Heart left ventricle (tissue), 16 donors: ENCODE measurements at places on chromosomes 12 and 14. TPM values are rescaled to one million over a fixed set of nuclear protein-coding genes. Genes with fewer than 3 reads are reported as not detected.

The DPPA3 gene
- not detected for total RNA-seq

The APPL2 gene
- 14.4 TPM for total RNA-seq

The FOXA1 gene
- not detected for total RNA-seq

The CS gene
- total RNA-seq: 851 TPM

The SERPINA9 gene
- not detected for total RNA-seq

The DAO gene
- not detected for total RNA-seq

The LRFN5 gene
- total RNA-seq: 0.91 TPM

The CAPS2 gene
- total RNA-seq: 12.8 TPM

GRCh38 chr12:18970603-18971002 lies 158.9 kb upstream of the PLEKHA5 start:
- no peak for DNase-seq

DNA sequence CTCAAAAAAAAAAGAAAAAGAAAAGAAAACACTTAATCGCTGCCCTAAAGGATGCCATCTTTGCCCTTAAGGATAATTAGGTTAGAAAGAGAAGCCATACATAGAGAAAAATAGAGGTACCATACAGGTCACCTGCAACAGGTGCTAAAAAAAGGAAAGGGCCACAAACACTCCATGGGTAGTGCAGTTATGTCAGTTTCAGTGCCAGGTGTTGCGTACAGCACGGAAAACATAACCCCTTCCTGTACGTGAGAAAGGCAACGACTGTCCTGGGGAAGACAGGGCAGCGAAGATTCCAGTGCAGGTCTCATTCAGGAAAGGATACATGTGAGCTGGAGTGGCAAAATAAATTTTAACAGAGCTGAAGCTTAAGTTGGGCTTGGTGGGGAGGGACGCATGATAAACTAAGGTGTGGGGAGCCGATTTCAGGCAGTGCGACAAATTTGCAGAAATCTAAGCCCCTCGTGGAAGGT lies 553 bp upstream of the DAZAP2 start:
- no peak for DNase-seq

- no peak for DNase-seq
Observed at GRCh38 chr12:110907583-110907982, 12.8 kb downstream of the MYL2 start.

DNA sequence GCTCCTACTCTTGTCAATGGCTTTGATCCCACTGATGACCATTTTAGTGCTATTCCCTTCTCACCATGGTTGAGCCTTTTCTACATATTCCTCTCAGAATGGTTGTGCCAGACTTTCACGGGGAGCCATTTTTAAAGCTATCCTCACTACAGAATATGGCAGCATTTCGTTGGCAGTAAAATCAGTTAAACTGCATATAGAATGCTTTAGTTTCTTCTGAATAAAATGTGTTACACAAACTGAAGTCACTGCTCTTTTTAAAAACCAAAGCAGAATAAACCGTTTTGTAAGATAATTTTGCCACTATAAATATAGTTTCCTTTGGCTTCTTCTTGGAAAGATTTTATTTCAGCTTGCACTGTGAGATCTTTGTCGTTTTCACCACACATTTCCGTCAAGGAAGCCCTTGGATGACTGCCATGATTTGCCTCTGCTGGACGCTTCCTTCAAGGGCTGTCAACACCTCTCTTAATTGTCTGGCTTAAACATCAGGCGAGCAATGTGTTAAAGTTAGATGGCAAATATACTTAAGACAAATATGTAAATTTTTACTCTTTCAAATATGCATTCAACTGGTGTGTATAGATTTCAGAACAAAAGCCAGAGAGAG lies 624.2 kb downstream of the DIO2 start:
- DNase-seq: no peak

DNA sequence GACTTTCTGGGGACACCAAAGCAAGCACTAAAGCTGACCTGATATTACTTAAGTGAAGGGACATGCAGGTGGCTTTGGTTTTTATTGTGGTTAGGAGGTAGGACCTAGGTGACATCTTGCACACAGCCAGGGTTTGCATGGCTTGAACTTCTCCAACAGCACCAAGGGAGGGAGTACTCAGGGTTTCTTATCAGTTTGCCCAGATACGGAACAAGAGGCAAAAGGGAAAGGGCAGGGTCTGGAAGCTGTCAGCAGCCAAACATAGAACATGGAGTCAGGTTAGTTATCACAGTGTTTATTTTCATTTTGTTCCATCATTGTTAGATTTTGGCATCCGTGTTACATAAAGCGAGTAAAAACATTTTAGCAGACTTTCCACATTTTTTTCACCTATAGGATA lies 186.3 kb upstream of the CLEC14A start:
- no peak for DNase-seq

DNA sequence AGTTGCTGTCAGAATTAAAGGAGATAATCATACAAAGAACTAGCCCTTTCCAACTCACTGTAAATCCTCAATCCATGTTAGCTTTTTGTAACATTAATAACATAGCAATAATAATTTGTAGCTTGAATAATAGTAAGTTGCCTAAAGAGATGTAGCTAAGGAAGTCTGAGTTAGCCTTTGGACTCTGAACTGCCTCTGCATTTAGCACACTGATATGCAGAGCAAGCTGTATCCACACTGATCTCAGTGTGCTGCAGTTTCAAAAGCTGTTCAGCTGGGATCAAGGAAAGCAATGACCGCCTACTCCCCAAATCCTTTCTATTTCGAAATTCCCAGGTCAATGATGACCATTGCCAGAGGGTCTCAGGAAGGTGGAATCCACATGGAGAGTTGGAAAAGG lies 99.3 kb upstream of the IFNG-AS1 start:
- DNase-seq: no peak

- no peak for DNase-seq
Observed at GRCh38 chr14:105498430-105499255, 7.6 kb downstream of the TEDC1 start.

DNA sequence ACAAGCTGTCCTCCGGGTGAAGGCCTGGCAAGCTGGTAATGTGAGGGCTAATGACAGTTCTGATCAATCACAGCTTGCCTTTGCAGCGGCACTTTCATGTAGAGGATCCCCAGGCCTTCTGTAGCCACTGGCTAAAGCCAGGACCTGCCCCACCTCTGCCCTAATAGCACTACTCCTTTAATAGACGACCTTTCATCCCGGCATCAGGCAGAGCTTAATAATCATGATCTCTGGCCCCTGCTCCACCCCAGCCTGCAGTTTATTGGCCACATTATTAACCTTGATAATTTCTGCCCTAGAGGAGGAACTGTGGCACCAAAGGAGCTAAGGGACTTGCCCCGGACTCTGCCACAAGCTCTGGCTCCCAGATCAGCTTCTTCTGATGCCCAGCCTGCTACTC lies 142.3 kb upstream of the TBX3 start:
- DNase-seq: no peak

DNA sequence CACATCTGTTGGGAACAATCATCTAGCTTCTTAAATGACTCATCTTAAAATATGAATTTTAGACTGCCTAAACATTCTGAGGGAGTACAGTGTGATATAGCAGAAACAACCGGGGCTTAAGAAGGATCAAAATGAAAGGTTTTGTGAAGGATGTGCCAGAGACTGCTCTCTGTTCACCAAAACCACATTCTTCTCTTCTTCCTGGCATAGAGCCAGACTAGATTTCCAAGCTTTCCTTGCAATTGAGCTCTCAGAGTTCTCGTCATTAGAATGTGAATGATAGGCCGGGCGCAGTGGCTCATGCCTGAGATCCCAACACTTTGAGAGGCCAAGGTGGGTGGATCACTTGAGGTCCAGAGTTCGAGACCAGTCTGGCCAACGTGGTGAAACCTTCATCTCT lies 94.5 kb downstream of the LRRIQ1 start:
- no peak for DNase-seq

GRCh38 chr12:50415899-50416479 lies 15.3 kb downstream of the LARP4 start:
- no peak for DNase-seq

- DNase-seq: no peak
Observed at GRCh38 chr12:6080149-6081045, 44.1 kb downstream of the VWF start.

DNA sequence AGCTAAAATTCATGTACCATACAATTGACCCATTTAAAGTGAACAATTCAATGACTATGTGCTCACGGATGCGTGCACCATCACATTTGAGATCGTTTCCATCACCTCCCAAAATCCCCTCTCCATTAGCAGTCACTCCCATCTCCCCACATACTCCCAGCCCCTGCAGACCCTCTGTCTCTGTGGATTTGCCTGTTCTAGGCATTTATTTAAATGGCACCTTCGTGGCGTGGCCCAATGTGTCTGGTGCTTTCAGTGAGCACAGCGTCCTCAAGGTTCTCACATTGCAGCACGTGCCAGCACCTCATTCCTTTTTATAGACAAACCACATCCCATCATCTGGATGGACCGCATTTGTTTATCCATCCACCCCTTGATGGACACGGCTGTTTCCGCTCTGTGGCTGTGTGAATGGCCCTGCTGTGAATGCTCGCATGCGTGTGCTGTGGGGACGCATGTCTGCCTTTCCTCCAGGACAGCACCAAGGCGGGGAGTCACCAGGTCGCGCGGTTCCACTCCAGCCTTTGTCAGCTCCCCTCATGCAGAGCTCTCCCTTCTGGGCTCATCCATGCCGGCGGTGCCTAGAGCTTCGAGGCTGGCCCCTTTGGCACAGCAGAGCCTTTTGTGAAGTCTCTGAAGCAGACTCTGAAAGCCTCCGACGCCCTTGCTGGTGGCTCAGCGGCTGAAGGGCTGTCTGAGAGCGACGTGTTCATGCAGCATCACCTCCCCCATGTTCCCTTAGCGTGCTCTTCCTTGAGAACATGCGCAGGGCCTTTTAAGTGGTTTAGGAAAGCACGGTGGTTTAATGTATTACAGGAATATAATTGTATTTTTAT lies 184.4 kb downstream of the KIF26A start:
- no peak for DNase-seq

DNA sequence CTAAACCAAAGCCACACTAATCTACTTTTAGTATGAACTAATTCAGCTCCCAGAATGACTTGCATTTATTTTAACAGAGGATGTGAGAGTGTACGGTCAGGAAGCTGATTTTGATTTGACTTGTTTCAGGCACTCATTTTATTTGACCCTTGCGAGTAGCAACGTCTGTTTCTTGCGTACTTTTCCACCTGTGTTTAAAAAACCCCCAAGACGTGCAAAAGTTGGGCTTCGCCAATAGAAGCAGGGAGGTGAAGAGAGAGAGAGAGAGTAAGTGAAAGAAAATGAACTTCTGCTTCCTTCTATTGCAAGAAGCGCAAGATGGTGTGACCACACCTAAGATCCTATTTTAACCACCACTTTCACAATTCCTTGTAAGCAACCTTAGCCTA lies 6.7 kb upstream of the SLC15A4 start:
- DNase-seq: no peak

- DNase-seq: no peak
Observed at GRCh38 chr12:54328595-54329337, 3.8 kb downstream of the COPZ1 start.

DNA sequence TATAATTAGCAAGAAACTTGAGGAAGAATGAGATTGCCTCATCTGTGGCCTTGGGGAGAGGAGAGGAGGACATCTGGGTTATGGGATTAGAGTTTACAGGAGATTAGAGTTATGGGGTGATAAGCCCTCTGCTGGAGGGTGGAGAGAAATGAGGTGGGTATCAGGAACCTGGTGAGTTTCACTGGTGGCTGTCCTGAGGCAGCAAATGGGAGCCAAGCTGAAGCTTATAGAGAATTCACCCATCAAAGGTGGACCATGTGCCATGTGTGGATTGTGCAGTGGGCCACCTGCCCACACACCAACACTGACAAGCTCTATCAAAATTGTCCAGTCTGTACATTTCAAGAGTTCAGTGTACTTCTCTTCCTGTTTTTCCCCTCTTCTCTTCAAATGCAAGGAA lies 135.3 kb downstream of the AEBP2 start:
- DNase-seq: no peak

DNA sequence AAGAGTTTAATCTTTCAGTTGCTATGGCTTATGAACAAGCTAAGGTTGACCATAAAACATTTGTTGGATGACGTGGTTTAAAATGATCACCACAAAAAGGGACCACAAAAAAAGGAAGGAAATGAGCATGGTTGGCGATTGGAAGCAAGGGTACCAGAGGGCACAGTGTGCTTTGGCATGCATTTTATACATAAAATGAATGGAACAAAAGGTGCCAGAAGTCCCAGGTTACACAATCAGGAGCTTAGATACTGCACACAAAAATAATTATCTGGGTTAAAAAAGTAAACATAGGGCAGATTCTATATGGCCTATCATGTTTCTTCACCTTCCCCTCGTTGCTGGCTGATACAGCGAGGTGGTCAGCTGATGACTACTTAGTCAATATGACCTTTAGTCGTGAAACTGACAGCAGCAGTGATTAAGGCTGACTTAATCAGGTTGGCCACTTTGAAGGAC lies 50.7 kb downstream of the ZC3H14 start:
- DNase-seq: no peak

GRCh38 chr14:54688229-54688628 lies 121.3 kb downstream of the SAMD4A start:
- DNase-seq: no peak

GRCh38 chr14:45123271-45123670 lies 11.0 kb downstream of the FKBP3 start:
- DNase-seq: no peak

GRCh38 chr14:73762375-73762822 lies 48.2 kb upstream of the PNMA1 start:
- DNase-seq: no peak

GRCh38 chr12:116552773-116553373 lies 6.3 kb upstream of the MAP1LC3B2 start:
- no peak for DNase-seq

DNA sequence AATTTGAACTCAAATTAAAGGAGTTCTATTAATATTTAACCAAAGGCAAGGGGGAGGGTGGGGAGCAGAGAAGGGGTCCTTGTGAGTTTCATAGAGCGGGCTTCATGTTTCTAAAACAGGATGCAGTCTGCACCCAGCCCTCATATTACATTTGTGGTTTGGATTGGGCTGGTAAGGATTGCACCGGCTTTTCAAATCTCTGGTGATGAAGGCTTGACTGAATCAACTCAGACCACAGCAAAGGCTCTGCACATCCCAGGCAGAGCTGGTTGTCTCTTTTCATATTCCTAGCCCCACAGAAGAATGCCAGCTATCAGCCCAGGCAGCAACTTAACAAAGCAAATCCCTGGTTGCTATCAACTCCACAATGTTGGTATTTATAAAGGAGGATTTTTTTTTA lies 1221.4 kb downstream of the VRK1 start:
- no peak for DNase-seq

- no peak for DNase-seq
Observed at GRCh38 chr14:31968956-31969698, 108.0 kb upstream of the ARHGAP5 start.

- DNase-seq: no peak
Observed at GRCh38 chr12:53058674-53059433, 9.0 kb downstream of the TNS2 start.
